NCI-H460 (cell line): ENCODE measurements at places on chromosomes 16 and 17.

DNA sequence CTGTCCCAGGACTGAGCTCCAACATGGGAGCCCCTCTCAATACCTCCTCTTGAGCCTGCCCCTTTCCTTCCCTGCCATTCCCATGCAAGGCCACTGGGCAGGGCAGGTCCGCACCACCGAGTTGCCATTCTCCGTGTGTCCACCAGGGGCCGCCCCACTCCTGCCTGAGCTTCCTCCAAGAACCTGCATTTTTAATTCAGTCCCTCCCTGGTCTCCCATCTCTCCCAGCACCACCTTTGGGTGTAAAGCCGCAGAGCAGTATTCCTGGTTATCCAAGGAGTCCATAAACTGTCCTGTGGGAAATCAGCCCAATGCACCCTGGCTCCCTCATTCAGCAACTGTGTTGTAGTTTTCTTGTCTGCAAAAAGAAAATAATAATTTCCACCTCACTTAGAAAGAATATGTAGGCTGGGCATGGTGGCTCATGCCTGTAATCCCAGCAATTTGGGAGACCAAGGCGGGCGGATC, 15.9 kb upstream of the ANKRD40CL start:
- peak; percentile 76 for DNase-seq

DNA sequence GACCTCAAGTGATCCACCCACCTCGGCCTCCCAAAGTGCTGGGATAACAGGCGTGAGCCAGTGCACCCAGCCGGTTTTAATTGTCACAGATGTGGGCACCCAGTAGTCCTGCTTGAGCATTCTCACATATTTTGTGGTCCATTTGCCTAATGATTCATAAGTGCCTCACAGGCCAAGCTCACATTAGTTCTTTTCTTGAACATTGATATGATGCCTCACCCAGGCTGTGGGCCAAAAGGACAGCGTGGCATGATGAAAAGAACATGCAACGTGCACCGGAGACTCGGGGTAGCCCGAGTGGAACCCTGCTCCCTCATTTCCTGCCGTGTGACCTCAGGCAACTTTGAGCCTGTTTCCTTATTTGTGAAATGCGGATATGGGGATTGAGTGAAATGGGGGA, 181.9 kb downstream of the SNX29 start:
- DNase-seq, result no peak

DNA sequence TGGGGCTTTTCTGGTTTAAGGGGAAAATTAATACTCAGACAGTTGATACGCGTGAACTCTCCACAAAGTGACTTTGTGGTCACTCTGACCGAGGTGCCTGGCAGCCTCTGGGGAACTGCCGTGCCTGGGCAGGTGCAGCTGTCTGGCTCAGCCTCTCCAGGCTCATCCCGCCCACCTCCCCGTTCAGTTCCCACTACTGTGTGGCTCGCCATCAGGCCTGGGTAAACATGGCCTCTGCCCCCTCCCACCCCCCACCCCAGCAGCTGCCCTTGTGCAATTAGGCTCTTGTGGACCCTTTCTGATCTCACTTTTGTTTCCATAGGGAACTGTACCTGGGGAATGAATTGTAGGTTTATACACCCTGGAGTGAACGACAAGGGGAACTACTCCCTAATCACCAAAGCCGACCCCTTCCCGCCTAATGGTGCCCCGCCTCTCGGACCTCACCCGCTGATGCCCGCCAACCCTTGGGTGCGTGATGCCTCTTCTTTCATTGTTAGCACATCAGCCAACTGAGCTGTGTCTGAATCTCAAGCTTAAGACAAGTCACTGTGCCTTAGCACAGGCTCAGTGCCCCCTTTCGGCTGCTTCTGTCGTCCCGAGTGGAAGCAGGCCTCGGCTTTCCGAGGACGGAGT, 27.8 kb downstream of the ZC3H18 start:
- no peak for DNase-seq

GRCh38 chr17:34358631-34359030, 2.4 kb downstream of the CCL13 start:
- DNase-seq, result no peak

DNA sequence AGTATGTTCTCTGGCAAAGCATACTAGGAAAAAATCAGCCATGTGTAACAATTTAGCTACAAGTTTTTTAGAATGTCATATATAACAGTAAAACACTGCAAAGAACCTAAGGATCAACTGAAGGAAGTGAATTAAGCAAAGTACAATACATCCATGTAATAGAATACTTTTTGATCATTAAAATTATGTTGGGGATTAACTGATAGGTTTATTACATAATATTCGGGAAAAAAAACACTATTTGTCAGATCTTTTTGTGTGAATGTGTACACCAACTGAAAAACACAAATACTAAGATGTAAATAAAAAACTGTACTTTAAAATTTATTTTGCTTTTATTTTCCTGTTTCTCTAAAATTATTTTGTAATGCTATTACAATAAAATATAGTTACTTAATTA, 185.5 kb upstream of the DYNLRB2 start:
- DNase-seq, result no peak

DNA sequence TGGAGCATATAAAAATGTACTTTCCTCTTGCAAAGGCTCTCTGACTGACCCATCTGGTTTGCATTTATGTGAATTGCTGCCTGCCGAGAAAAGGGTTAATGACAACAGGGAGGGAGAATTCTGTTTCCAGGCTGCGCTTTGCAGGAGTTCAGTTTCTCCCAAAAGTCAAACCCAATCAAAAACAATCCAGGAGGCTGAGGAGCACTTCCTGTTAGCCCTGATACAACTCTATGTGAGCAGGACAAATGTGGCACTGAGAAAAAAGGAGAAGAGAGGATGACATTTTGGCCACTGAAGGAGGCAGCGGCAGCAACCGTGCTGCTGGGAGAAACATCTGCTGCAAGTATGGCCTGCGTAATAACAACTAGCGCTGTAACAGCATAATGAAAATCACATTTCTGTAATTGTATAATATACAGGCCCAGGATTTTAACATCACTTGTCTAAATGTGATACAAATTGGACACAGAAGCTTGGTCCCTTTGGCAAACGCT, 26.8 kb upstream of the ELAC2 start:
- DNase-seq, result no peak

- no peak for DNase-seq
Measured at GRCh38 chr16:678858-679813, 1.1 kb upstream of the STUB1 start.
